CD4-positive, alpha-beta T cell treated with Interleukin-4 for 1 hour (primary cell): ENCODE measurements at places on chromosomes 11 and 22.

DNA sequence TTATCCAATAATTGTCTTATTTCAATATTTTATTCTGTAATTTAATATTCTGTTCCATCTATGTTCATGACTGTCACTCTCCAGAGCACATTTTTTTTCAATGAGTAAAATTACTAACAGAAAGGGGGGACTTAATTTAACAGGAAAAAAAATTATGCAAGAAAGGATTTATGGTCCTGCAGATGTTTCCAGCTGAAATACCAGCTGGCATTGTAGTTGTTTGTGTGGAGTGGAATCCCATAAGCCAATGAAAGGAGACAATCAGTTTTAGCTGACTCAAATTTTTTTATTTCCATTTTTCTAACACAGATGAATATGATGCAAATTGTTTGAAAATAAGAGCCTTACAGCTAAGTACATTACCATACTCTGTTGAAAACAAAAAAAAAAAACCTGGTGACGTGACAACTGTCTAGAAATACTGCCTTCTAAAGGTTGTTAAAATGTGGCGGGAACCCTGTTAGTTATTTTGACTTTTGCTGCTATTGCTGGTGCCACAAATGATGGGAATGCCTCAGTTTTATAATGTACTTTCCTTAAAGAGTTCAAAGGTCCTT lies 389.1 kb downstream of the ETS1 start:
- DNase-seq = no peak

GRCh38 chr11:77730789-77731188 lies 89.7 kb downstream of the RSF1 start:
- no peak for DNase-seq

DNA sequence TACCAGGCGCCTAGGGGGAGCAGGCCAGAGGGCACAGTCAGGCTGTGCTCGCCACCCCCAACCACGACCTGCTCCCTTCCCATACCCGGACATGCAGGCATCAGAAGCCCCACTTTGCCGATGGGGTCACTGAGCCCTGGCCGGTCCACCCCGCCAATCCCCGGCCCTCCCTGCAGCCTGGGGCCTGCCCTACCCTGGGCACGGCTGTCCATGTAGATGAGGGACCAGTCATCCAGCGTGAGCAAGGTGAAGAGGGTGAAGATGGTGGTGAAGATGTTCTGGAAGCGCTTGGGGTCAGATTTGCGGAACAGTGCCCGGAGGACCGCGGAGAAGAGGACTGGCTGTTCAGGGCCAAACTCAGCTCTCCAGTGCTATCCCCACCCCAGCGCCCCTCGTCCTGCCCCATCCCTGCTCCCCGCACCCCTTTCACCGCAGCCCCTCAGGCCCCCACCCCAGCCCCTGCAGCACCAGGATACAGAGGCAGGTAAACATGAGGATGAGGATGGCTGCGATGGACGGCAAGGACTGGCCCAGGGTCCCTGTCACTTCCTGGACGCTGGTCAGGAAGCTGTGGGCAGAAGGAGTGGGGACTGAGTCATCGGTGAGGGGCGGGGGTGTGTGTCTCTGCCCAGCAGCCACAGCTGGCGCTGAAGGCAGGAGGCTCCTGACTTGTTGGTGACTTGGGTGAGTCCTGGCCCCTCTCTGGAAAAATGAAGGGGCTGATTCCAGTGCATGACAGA lies 5.5 kb downstream of the CATSPER1 start:
- peak; percentile 75 for DNase-seq

DNA sequence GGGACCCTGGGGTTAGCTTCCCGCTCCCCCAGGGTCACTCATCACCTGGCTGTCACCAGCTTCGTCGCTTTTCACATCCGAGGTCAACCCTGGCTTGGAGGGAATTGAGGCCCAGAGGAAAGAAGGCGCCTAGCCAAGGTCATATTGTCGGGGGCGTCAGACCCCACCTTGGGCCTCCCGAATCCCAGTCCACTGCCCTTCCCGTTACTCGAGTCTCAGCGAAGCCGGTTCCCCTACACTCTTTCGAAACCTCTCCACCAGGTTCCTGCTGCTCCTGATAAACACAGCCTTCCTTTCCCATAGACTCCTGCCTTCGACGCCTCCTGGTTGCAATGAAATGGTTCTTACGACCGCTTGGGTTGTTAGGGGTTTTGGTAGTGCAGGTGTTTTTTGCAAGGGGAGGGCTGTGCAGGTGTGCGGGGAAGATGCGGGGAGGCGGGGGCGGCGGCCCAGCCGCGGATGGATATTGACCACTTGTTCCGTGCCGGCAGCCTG lies 642 bp downstream of the NAA40 start:
- peak; percentile 18 for DNase-seq

DNA sequence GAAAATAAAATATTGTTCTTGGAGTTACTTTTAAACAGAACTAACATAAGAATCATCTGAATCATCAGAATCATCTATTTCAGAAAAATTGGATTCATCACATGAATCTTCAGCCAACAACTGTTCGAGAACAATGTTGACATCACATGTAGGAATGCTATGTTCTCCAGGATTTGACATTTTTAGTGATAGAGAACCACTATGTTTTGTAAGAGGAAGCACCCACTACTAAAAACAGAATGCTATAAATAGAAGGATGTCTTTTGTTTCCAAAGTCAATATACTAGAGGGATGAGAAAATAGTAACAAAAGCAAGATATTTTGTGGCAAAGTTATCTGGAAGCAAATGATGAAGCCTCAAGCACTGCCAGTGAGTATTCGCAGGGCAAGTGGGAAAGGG lies 263.4 kb upstream of the DDI1 start:
- DNase-seq = no peak

- no peak for DNase-seq
Observed at GRCh38 chr11:113014262-113015097, 53.3 kb downstream of the NCAM1 start.

DNA sequence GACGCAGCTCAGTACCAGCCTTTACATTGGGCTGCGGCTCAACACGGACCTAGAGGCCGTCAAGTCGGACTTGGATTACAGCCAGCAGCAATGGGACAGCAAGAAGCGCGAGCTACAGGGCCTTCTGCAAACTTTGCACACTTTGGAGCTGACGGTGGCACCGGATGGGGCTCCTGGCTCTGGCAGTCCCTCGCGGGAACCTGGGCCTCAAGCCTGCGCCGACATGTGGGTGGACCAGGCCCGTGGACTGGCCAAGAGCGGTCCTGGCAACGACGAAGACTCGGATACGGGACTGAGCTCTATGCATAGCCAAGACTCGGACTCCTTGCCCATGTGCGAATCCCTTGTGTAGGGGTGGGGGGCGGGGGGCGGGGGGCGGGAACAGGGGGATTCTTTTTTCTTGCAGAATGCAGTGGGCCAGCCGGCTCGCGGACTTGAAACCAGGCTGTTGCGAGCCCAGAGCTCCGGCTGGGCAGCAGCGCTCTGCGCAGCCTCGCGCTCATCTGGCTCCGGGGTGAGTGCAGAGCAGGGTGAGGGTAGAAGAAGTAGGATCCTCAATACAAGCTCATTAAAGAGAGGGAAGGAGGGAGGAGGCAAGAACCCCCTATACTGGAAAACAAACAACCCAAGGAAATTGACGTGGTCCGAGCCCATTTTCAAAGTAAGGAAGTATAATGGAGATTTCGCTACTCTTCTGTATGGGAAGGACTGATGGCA lies 1.8 kb downstream of the RASSF10 start:
- DNase-seq = no peak

GRCh38 chr11:76844511-76844910 lies 16.2 kb upstream of the ACER3 start:
- DNase-seq = no peak
